Panc1 (cell line): ENCODE measurements at places on chromosomes 3 and 15. TPM values are rescaled to one million over a fixed set of nuclear protein-coding genes. Genes with fewer than 3 reads are reported as not detected.

The NMB gene
- 9.5 TPM for total RNA-seq

The OXTR gene
- 2.7 TPM for total RNA-seq

The ZDHHC3 gene
- total RNA-seq, result 49.5 TPM

The CD200R1 gene
- total RNA-seq, result 0.05 TPM

The SERPINI2 gene
- not detected for total RNA-seq

The GPR156 gene
- total RNA-seq, result 0.39 TPM

The CACNA2D3 gene
- total RNA-seq, result 0.41 TPM

The CHRNA5 gene
- total RNA-seq, result 52.4 TPM

The FGD5 gene
- total RNA-seq, result 0.77 TPM

The WWTR1 gene
- 298 TPM for total RNA-seq

The EXD1 gene
- 0.15 TPM for total RNA-seq

The ZBED2 gene
- 0.10 TPM for total RNA-seq

The ADGRG7 gene
- not detected for total RNA-seq

The ITPR1 gene
- total RNA-seq, result 8.7 TPM

The RETNLB gene
- not detected for total RNA-seq

The ARHGAP31 gene
- 7.6 TPM for total RNA-seq

The PP2D1 gene
- total RNA-seq, result not detected

The MYO5C gene
- 28.2 TPM for total RNA-seq

The MAP6D1 gene
- 7.9 TPM for total RNA-seq

The FETUB gene
- not detected for total RNA-seq

The LIPC gene
- total RNA-seq, result not detected

The PRR20G gene
- not detected for total RNA-seq

The CHRM5 gene
- total RNA-seq, result not detected

The BCL2A1 gene
- total RNA-seq, result 4.7 TPM

The ONECUT1 gene
- 0.18 TPM for total RNA-seq

The BOC gene
- total RNA-seq, result 0.33 TPM

The ACSBG1 gene
- 0.31 TPM for total RNA-seq

The ISLR gene
- 0.28 TPM for total RNA-seq

The CPEB1 gene
- total RNA-seq, result 19.5 TPM

The DYNLT2B gene
- 41.4 TPM for total RNA-seq

The CRABP1 gene
- total RNA-seq, result 6.7 TPM

The DUSP7 gene
- 13.1 TPM for total RNA-seq
